ENCODE measurements at places on chromosomes 3 and 15.

- no peak for DNase-seq
Measured at GRCh38 chr3:101266071-101266470, 54.3 kb downstream of the IMPG2 start.

GRCh38 chr15:69359722-69360121, 54.4 kb upstream of the KIF23 start:
- no peak for DNase-seq

- DNase-seq, result no peak
Measured at GRCh38 chr3:185582236-185582635, 3.9 kb upstream of the SENP2 start.

DNA sequence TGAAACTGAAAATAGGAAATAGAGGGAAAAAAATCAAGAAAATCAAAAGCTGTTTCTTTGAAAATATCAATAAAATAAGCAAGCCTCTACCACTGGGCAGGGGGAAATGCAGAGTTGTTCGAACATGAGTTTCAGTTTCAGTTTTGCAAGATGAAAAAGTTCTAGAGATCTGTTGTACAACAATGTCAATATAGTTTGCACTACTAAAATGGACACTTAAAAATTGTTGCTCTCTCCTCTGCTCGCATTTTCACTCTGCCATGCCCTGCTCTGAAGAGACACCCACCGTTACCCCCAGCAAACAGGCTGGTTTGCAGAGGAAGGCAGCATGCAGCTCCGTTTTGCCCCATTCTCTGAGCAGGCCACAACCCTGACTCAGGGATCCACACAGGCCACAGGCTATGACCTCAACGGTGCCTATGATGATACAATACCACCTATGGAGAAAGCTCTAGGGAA, 64.5 kb downstream of the ZNF148 start:
- DNase-seq, result no peak

GRCh38 chr3:3134750-3135448, 8.2 kb downstream of the TRNT1 start:
- no peak for DNase-seq

- DNase-seq, result no peak
Measured at GRCh38 chr3:5210926-5211325, 23.4 kb downstream of the EDEM1 start.

DNA sequence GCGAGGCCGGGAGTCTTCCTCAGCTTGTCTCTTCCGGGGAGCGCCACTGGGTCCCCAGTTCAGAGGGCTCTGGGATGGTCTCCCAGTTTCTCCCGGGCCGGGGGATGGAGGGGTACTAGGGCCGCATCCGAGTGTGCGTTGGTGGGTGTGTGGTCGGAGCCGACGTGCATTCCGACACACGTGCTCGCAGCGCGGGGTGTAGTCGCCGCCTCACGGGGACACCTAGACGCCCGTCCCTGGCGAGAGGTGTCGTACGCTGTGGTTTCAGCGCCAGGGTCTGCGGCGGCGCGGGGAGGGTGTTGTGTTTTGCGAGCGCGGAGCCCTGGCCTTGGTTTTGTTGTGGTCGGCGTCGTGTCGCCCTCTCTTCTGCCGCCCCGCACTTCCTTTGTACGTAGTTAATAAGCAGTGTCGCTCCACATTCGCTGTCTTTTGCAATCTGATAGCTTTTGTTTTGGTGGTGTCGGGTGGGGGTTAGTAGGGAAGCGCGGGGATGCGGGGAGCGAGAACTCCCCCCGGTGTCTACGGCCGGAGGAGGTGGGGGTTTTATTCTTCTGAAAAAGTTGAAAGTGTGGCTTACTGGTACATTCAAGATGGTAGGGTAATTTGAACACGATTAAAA, 2.2 kb downstream of the IGF1R start:
- DNase-seq, result peak; percentile 65

- no peak for DNase-seq
Measured at GRCh38 chr15:73994912-73995622, 551 bp downstream of the PML start.

DNA sequence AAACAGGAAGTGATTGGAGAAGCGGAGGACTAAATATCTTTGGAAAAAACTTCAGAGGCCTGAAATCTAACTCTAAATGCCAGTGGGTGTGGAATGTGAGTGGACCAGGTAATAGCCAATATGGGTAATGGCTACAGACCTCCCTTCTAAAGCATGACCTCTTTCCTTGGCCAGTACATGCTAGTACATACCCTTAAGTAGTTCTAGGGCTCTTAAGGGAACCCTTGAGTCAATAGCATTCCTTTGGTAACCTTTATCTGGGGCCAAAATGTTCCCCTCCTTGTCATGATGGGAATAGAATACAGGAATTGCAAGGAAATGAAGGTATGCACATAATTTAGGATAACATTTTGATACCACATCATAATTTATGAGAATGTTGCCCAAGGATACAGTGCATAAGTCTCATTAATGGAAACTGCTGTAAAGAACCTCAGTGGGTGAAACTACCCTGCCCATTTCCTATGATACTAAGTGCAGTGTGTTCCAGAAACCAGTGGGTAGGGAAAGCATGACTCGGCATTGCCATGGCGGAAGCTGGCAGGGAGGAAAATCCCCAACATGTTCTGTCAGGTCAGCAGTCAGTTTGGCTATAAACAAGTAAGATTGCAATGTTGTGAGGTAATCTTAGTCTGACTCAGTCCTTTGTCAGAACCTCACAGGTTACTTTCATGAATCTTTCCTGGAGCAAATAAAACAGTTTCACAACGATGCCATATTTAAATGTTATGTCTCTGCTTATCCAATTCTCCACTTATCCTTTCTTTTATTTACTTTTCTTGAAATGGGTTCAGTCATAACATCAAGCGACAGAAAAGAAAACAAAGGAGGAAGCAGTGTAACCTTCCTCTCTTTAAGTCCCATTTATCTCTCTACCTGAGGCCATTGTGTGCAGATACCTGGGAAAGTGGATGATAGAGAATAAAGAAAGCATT, 23.5 kb upstream of the RAP2B start:
- no peak for DNase-seq

DNA sequence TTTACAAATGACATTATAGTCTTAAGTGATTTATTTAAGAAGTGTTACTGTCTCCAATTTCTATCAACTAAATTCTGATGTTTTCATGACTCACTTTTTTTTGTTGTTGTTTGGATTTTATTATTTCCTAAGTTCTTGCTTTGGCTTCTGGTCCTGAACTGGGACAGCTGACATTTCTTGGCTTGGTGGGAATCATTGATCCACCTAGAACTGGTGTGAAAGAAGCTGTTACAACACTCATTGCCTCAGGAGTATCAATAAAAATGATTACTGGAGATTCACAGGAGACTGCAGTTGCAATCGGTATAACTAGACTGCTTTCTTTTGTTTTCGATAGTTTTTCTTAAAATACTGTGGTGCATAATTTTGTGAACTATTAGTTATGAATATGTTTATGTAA, 47.5 kb downstream of the ASTE1 start:
- no peak for DNase-seq

DNA sequence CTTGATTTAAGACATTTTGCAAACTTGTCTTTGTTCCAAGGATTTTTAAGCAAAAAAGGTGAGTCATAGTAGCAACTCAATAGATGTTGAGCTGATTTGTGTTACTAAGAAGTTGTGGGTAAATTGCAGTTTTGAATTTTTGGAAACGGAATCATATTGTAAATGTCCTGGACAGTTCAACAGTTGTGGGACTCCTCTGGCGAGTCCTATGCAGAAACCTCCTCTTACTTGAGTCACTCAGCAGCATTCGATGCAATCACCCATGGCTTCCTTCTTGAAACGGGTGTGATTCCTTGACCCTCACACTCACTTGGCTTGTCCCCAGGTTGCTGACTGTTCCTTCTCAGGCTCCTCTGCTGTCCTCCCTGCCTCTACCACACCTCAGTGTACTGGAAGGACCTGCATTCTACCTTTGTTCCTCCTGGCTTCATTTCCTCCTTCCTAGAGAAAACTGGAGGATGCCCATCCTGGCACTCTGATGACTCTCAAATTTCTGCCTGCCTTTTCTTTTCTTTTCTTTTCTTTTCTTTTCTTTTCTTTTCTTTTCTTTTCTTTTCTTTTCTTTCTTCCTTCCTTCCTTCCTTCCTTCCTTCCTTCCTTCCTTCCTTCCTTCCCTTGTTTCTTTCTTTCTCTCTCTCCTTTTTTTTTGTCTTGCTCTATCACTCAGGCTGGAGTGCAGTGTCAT, 52.8 kb upstream of the DGKG start:
- no peak for DNase-seq

DNA sequence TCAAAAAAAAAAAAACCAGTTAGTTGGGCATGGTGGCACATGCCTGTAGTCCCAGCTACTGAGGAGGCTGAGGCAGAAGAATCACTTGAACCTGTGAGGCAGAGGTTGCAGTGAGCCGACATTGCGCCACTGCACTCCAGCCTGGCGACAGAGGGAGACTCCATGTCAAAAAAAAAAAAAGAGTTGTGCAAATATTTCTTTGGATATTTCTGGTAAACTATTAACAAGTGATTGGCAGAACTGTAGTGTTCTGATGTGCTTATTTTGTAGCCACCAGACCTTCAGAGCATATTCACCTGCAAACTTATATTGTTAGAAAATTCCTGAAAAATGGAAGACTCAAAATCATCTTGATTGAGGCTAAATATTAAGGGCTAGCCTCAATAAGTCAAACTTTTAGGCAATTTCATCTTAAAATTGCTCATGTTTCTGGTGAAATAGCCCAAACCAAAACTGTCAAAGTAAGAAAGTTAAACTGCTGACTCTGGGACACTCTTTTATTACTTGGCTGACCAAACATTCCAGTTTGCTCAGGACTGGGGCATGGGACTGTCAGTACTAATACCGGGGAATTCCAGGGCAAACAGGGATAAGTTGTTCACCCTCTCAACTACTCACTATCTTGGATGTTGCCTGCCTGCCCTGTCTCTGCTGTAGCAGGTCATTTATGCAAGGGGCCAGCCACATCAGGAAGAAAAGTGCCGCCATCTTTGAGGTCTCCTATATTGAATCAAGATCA, 37.0 kb downstream of the ABHD2 start:
- no peak for DNase-seq

DNA sequence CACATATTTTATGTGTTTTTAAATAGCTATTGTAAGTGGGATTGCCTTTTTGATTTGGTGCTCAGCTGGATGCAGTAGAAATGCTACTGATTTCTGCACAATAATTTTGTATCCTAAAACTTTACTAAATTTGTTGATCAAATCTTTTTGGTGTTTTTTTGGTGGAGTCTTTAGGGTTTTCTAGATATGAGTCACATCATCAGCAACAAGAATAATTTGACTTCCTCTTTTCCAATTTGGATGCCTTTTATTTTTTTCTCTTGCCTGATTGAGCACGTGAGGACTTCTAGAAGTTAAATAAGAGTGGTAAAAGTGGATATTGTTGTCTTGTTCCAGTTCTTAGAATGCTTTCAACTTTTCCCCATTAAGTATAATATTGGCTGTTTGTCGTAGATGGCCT, 51.3 kb downstream of the TLNRD1 start:
- DNase-seq, result no peak

DNA sequence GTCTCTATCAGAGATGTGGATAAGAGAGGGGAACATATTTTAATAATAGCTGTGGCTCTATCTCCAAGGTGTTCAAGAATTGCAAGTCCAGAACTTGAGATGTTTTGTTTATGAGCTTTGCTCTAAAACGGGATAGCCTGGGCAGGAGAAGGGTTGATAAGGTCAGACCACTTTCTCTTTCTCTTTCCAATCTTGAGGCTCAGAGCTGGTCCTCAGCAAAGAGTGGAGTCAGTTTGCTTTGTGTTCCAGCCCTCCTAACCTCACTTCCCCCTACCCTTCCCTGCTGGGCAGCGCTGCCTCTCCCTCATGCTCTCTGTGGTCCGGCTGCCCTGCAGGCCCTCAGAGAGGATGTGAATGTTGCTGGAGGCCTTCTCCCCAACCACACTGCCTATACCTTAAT, 13.8 kb downstream of the KLHL6 start:
- no peak for DNase-seq

GRCh38 chr15:90893175-90894090, 9.1 kb downstream of the FES start:
- no peak for DNase-seq

- DNase-seq, result no peak
Measured at GRCh38 chr3:15359677-15360397, 27.5 kb upstream of the SH3BP5 start.

- DNase-seq, result no peak
Measured at GRCh38 chr3:170634663-170635384, 48.9 kb upstream of the SLC7A14 start.

GRCh38 chr3:38805765-38806386, 10.1 kb downstream of the SCN10A start:
- peak; percentile 83 for DNase-seq

DNA sequence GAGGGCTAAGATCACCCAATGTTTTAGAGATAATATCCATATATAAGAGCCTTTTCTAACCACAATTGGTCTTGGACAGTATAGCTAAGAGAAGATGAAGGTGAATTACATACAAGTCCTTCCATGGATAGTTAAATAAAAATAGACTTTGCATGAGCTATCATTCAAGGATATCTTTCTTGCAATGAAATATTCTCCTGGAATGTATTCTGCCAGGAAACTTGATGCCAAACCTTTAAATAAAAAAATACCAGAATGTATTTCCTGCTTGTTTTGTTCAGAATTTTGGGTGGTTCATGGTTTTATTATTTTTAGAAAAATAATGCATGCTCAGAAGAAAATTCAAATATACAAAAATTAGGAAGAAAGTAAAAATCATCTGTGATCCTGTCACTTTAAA, 88.8 kb upstream of the PPIB start:
- no peak for DNase-seq

GRCh38 chr3:42019953-42020260, 58.0 kb upstream of the ULK4 start:
- no peak for DNase-seq

- DNase-seq, result no peak
Measured at GRCh38 chr3:119331661-119332060, 37.5 kb downstream of the ARHGAP31 start.

DNA sequence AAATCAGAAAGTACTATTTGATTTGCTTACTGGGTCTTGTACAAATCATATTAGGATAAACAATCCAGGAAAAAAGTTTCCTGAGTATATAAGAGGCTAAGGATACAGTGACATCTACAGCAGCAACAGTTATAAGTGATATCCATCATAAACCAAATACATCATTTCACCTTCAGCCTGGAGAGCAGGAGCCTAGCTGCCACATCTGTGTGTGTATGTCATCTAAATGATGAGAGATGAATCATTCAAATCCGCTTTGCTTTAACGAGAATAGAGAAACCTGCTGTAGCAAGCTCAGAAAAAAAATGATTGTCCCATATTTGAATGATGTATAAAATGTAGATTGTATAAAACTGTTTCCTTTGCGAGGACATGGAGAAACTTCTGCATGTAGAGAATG, 841.4 kb downstream of the SI start:
- no peak for DNase-seq

GRCh38 chr15:72856549-72857040, 73.0 kb upstream of the ADPGK start:
- no peak for DNase-seq

GRCh38 chr3:156260331-156260730, 140.0 kb downstream of the KCNAB1 start:
- no peak for DNase-seq

- no peak for DNase-seq
Measured at GRCh38 chr15:37709669-37710068, 224.8 kb upstream of the TMCO5A start.

DNA sequence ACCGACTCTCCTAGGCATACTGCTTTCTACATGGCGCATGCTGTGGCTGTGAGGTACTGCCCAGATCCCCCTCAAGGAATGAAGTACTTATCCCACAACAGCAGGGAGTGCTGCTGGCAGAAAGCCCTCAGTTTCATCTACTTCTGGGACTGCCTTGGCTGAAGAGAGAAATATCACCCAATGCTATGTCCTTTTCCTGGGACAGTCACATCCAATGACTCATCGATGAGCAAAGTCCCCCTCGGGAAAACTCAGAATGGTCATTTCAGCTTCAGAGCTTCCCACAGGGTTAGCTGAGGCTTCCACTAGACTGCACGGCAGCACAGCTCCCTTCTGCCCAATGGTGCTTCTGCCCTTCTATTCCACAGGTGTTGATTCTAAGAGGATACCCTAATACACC, 3.6 kb upstream of the NMD3 start:
- DNase-seq, result no peak
